ENCODE measurements at places on chromosomes 5 and 9. TPM values are rescaled to one million over a fixed set of nuclear protein-coding genes. Genes with fewer than 3 reads are reported as not detected.

- DNase-seq: peak; percentile 35
- no peak overlapping the region for H3K4me3 ChIP-seq
- no peaks in the 10 kb centered on the region for H3K27me3 ChIP-seq
- H3K4me1 ChIP-seq: no peaks in the 10 kb centered on the region
Measured at GRCh38 chr9:26812217-26812616, 80.4 kb downstream of the CAAP1 start.

- DNase-seq: no peak
- H3K36me3 ChIP-seq: no peaks in the 10 kb centered on the region
- H3K4me3 ChIP-seq: no peak overlapping the region
- no peaks in the 10 kb centered on the region for H3K27me3 ChIP-seq
Measured at GRCh38 chr9:12923468-12924009, 148.7 kb downstream of the LURAP1L start.

DNA sequence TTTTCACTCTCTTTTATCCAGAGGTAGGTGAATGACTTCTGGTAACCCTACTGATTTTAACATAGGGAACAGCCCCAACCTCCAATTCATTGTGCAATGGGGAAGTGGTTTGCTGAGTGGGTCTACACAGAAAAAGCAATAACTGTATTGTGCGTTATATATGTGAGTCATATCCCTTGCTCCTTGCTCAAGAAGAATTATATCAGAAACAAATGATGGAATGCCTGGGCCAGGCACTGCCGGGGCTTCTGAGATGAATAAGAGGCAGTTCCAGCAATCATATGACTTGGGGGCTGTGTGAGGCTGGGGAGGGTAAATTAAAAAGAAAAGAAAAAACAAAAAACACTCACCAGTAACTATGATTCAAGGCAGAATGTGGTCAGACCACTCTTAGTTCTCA is 79.2 kb upstream of the ABCA1 start:
- no peaks in the 10 kb centered on the region for H3K27me3 ChIP-seq
- no peak overlapping the region for H3K4me3 ChIP-seq
- no peak overlapping the region for H3K27ac ChIP-seq
- no peaks in the 10 kb centered on the region for H3K4me1 ChIP-seq
- no peak for DNase-seq
- H3K36me3 ChIP-seq: no peaks in the 10 kb centered on the region

GRCh38 chr5:172949426-172949825 is 9.8 kb upstream of the RPL26L1 start:
- H3K36me3 ChIP-seq: peaks cover 6% of the 10 kb centered on the region
- no peak overlapping the region for H3K4me3 ChIP-seq
- H3K27ac ChIP-seq: no peak overlapping the region
- H3K4me1 ChIP-seq: no peaks in the 10 kb centered on the region
- no peaks in the 10 kb centered on the region for H3K27me3 ChIP-seq
- DNase-seq: no peak

DNA sequence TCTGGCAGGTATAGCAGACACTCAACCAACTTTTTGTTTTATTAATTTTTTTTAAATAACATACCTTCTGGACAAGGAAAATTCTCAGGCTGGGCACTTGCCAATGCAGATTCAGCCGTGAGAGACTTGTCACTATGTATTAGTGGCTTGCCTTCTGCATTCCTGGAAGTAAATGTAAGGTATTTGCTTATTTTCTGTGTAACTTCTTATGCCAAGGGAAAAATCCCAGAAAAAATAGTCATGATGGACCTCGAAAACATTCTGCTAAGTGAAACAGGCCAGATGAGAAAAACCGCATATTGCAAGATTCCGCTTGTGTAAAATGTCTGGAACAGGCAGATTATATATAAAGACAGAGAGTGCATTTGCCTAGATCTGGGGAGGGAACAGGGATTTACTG is 260.3 kb upstream of the DAPK1 start:
- H3K4me3 ChIP-seq: no peak overlapping the region
- no peaks in the 10 kb centered on the region for H3K36me3 ChIP-seq
- H3K4me1 ChIP-seq: no peaks in the 10 kb centered on the region

Gene ADAMTS6
- 8.8 TPM for total RNA-seq

Gene IL11RA
- 4.8 TPM for total RNA-seq
